ENCODE measurements at places on chromosomes 16 and 17.

GRCh38 chr17:731644-732066 is 741 bp upstream of the TLCD3A start:
- no peak for DNase-seq

DNA sequence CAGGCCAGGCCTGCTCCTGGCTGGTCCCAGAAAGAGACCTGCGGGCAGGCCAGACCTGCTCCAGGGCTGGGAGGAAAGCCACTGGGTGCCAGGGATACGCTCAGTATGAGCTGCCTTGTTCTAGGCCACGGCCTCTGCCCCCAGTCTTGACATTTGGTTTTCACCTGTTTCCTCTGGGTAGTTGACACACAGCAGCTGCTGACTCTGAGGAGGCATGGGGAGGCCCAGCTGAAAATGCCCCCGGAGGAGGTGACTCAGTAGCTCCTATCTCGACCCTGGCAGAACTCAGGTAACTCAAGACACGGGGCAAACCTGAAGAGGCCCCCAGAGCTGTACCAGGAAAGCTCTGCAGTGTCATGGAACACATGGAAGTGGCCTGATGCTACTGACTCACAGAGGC is 13.9 kb upstream of the ADGRG1 start:
- DNase-seq, result no peak

DNA sequence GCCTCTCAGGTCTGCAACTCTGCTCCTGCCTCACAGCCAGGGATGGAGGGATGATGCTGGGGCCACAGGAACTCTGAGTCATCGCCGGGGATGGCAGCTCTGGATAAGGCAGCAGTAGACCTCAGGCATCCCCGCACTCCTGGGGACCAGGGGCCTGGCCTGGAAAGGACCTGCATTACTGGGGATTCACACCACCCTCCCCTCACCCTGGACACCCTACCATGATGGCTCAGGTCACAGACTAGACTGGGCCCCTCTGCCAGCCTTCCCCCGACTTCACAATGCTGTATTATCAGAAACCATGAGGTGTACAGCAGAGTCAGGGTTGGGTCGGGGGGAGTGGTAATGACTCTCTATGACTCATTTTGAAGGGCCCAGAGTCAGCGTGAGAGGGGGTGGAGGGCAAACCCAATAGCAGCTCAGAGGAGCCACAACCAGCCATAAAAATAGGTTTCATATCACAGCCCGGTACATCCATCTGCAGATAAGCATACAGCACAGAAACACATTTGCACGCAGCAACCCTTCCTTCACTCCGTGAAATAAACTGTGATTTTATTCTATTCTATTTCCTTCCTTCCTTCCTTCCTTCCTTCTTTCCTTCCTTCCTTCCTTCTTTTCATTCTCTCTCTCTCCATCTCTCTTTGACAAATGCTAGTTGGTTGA is 28.8 kb downstream of the DYNLRB2 start:
- DNase-seq, result no peak

GRCh38 chr17:76493505-76494167 is 7.6 kb downstream of the RHBDF2 start:
- DNase-seq, result no peak

DNA sequence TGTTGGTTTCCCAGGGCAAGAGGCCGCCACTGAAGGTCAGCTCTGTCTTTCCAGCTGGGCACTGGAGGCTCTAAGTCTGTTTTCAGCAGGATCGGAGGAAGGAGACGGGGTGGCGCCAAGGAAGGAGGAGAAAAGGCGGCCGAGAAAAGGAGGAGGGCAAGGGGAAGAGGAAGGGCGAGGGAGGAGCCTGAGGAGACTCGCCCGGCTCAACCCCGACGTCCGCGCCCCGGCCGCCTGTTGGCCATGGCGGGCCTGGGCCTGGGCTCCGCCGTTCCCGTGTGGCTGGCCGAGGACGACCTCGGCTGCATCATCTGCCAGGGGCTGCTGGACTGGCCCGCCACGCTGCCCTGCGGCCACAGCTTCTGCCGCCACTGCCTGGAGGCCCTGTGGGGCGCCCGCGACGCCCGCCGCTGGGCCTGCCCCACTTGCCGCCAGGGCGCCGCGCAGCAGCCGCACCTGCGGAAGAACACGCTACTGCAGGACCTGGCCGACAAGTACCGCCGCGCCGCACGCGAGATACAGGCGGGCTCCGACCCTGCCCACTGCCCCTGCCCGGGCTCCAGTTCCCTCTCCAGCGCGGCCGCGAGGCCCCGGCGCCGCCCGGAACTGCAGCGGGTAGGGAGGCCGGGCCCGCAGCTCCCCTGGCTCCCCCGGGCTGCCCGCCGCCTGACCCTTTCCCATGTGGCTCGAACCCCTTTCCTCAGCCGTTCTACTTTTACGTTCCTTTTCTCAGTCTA is at the start of gene RNF135:
Gene RNF135 (plus strand): TSS at position 209 of the 737 bp plus-strand sequence. CDS start 35 bp downstream, at position 244.
- peak; percentile 70 for DNase-seq

- DNase-seq, result no peak
Measured at GRCh38 chr16:75576384-75576811, 10.2 kb downstream of the GABARAPL2 start.

DNA sequence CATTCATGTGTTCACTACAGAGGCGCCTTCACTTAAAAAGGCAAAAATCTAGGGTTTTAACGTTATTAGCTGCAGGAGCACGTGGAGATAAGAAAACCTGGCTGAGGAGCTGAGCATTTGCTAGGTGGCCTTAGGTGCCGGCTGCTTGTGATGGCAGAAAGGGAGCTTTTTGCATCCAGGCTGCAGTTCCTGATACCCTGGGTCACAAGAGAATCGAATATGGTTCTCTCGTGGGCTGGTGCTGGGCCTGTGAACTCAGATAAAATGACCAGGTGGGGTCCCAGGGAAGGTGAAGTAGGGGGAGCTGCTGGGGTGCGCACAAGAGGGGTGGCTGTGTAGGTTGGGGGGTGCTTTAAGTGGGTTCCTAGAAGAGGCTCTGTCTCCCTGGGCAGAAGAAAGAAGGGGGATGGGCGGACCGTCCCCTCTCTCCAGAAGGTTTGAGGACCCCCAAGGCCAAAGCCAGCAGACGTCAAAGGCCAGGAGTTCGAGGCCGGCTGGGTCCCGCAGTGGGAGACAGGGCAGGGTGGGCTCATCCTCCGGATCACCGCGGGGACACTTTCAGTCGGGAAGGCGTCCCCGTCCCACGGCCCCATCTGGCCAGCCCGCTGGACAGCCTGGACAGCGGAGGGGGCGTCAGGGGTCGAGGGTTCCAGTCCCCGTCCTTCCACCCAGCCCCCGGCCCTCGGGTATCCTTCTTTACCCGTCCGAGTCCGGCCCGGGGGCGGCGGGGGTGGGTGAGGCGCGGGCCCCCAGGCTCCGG is 740 bp upstream of the CMIP start:
- no peak for DNase-seq

DNA sequence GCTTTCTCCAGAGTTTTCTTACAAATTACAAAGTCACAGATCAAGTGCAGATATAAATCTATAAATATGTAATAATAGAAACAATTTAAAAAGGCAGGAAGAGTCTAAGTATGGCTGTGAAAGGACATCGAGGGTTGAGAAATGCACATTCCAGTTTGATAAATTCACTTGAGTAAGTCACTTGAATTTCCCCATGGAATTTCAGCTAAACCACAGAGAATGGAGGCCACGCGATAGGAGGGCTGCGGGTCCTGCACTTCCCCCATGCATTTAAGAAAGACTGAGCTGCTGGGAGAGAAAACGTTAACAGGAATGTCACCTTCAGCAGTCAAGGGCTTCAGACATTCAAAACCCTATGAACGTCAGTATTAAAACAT is 6.1 kb upstream of the MXRA7 start:
- no peak for DNase-seq

- no peak for DNase-seq
Measured at GRCh38 chr16:67294938-67295361, 15.6 kb downstream of the PLEKHG4 start.

DNA sequence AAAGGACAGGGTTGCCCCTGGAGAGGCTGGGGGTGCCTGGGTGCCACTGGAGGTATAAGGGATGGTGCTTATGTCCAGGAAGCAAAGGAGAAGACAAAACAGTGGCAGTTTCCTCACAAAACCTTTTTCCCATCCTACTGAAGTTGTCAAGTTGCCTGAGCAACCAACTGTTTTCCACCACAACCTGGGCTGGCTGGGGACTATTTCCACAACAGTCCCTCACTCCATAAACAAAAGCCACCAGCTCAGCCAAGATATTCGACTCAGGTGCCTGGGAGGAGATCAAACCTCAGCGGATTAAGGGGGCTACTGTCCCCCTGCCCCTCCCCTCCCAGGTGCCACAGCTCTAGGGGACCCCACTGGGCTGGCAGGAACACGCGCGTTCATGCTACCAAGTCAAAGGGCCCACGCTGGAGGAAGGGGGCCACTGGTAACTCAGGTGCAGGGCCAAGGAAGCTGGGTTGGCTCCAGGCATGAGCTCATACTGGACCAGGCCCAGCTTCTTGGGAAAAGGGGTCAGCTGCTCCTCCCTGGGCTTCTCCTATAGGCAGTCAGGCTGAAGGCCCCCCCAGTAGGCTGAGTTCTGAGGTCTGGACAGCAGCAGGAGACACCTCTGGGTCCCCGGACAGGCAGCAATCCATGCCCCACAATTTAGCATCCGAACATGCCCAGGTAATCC is 45.7 kb upstream of the MRPS23 start:
- DNase-seq, result no peak

DNA sequence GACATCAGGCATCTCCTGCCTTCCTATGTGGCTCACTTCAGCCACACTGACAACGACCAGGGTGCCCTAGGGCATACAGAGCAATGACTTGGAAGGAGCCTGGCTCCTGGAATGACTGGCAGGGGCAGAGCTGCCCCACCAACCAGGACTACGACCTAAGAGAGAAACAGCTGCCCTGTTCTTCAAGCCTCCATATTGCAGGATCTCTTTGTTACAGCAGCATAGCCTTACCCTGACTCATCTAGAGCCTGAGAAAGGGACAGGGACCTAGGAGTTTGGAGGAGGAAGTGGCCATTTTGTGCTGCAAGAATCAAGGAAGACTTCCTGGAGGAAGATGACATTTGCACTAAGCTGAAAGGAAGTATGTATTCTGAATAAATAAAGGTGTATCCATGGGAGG is 49.6 kb downstream of the GSG1L start:
- DNase-seq, result no peak

DNA sequence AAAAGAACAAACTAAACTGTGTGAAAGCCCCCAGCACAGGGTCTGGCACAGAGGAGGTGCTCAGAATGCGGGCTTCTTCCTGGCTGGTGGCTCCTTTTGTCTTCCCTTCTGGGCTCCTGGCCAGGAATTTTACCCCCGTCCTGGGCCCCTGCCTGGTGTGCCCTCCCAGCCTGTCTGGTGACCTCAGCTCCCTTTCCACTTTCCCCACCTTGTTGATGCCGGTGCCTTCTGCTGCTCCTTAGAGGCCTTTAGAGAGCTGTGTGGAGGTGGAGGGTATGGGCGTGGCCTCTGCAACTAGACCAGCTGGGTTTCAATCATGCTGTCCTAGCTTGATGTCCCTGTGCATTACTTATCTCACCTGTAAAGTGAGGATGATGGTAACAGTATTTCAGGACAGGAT is 16.8 kb downstream of the PIRT start:
- no peak for DNase-seq

- DNase-seq, result peak; percentile 67
Measured at GRCh38 chr16:81445143-81445961, 744 bp downstream of the CMIP start.

DNA sequence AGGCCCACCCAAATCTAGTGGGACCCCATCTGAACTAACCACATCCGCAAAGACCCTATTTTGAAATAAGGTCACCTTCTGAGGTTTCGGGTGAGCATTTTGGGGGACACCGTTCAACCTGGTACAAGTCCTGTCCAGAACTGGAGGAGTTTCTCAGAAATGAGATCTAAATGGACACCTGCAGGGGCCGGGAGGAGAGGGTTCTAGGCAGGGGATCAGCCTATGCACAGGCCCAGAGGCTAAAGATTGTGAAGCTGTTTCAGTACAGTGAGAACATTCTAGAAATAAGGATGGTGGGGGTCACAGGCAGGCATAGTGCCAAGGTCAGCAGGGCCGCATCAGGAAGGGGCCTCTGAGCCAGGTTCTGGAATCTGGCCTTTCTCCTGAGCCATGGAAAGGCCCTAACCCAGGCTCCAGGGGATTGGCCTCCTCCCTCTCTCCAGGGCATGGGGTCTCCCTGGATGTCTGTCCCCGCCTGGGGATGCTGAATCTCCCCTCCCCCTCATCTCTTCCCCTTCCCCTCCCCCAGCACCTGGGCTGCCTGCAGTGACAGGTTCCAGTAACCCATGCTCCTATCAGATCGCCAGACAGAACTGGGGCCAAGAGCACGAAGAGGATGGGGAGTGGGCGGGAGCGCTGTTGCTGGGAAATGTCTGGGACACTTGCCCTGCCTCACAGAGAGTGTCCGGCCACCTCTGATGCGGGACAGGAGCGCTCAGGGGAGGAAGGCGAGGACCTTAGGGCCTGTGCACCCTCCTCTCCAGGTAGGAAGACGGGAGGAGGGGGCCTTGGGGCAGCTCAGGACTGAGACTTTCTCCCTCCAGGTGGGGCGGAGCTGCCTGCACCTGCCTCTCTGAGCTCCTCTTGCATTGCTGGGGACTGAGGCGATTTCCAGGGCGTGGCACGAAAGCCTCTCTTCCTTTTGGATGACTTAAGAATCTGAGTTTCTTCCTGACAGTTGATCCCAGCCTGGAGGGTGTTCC is 321.4 kb upstream of the TNRC6C start:
- no peak for DNase-seq

DNA sequence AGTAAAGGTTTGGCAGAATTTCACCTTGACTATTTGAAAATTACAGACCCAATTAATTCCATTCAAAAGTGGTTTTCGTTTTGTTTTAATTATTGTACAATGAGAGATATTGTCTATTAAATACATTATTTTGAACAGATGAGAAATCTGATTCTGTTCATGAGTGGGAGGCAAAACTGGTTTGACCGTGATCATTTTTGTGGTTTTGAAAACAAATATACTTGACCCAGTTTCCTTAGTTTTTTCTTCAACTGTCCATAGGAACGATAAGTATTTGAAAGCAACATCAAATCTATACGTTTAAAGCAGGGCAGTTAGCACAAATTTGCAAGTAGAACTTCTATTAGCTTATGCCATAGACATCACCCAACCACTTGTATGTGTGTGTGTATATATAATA is 72.6 kb downstream of the CDK12 start:
- no peak for DNase-seq

DNA sequence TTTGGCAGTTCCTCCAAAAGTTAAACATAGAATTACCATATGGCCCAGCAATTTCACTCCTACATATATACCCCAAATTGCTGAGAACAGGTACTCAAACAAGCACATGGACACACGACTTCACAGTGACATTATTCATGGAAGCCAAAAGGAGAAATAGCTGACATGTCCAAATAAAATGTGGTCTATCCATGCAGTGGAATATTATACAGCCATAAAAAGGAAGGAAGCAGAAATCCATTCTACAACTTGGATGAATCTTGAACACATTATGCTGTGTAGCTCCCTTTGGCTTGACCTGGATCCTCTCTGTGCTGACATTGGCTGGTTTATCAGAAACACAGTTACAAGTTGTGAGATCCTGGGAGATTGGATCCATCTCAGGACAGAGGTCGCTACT is 370.9 kb upstream of the EEF2KMT start:
- DNase-seq, result no peak

Measured in GM19239 (cell line).